Activated naive CD8-positive, alpha-beta T cell treated with anti-CD3 and anti-CD28 coated beads, Interleukin-2, amount 10 ng/mL, durations not matched to agents 7 days and 5 days (primary cell): ENCODE measurements at places on chromosomes 3 and 15. TPM values are rescaled to one million over a fixed set of nuclear protein-coding genes. Genes with fewer than 3 reads are reported as not detected.

DNA sequence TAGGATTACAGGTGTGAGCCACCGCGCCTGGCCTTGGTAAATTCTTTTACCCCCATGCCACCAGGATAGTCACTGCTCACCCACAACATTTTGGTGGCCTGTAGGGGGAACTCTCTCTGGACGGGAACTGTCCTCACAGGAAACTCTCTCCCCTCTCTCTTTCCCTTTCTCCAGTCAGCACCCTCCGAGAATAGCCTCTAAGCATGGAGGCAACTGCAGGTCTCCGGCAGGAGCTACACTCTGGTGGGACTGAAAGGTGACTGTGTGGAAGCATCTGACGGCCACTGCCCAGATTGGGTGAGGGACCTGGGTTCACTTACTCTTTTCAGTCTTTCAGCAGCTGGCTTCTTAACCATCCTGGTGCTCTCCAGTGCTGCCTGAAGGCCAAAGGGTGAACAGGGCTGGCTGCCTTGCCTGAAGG, 21.3 kb downstream of the TRANK1 start:
- peaks cover 8% of the 10 kb centered on the region for H3K4me1 ChIP-seq
- no peak for DNase-seq
- H3K27me3 ChIP-seq, result no peaks in the 10 kb centered on the region
- H3K36me3 ChIP-seq, result peaks cover 22% of the 10 kb centered on the region
- H3K4me3 ChIP-seq, result peak overlapping the region; percentile 53

DNA sequence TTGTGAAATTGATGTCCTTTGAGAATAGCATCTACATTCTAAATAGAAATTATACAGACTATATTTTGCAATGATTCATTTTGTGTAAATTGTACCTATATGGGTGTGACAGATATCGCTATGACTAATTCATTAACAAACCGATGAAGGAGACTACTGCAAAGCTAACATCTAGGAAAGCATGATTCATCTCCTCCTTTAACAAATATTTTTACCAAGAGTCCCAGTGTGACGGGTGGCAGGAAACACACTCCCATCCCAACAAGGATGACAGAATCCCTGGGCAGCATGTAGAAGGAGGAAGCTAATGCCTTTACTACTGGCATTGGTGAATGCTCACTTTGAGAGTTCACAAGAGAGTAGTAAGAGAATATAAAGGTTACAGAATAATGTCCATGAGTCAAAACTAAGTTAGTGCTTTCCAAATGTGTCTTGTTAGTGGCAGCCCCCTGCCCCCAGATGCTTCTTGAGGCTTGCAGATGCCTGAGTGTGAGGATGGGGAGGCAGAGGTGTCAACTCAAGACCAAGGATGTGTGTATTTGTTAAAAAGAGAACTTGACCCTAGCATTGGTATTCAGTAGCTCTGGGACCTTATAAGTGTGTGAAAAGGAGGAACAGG, 180.6 kb downstream of the FMN1 start:
- H3K27ac ChIP-seq, result no peak overlapping the region
- H3K36me3 ChIP-seq, result no peaks in the 10 kb centered on the region
- no peak for DNase-seq
- H3K4me3 ChIP-seq, result no peak overlapping the region

Gene TNNC1
- 3.0 TPM for total RNA-seq

DNA sequence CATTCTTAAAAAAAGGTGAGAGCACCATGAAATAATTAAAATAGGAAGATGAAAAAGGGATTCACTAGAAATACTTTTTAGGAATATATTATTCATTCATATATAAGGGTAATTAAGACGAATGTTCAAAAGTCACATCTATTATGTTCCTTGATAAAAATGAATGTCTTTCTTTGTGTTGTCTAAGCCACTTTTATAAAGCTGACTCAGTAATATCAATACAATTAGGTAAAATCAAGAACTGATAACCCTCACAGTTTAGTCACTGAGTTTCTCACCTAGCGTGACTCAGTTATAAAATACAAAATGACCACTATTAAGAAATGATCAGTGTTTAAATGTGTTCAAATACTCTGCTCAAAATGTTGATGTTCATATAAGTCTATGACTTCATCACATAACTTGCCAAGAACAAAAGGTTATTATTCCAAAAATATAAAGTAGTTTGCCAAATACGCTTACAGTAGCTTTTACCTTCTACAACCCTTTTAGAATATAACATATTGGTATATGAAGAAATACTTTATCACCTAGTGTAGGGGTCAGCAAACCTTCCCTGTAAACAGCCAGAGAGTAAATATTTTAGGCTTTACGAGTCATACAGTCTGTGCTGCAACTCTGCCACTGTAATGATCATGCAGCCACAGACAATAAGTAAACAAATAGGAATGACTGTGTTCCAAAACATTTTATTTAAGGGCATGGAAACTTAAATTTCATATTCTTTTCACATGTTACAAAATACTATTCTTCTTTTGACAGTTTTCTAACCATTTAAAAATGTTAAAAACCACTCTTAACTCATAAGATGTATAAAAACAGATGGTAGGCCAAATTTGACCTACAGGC, 369.8 kb downstream of the TBC1D5 start:
- H3K27ac ChIP-seq, result no peak overlapping the region
- peaks cover 3% of the 10 kb centered on the region for H3K4me1 ChIP-seq
- H3K36me3 ChIP-seq, result peaks cover 15% of the 10 kb centered on the region

Gene HRG
- total RNA-seq, result not detected

Gene RHOV
- not detected for total RNA-seq

GRCh38 chr3:49406571-49407565, 4.9 kb downstream of the RHOA start:
- peaks cover 29% of the 10 kb centered on the region for H3K4me1 ChIP-seq
- DNase-seq, result no peak
- no peaks in the 10 kb centered on the region for H3K27me3 ChIP-seq
- H3K4me3 ChIP-seq, result peak overlapping the region; percentile 47
- H3K27ac ChIP-seq, result peak overlapping the region; percentile 49

Gene MESP1
- 2.1 TPM for total RNA-seq

GRCh38 chr15:63156086-63156710, 1.1 kb downstream of the RPS27L start:
- DNase-seq, result no peak
- peaks cover 12% of the 10 kb centered on the region for H3K4me1 ChIP-seq
- H3K4me3 ChIP-seq, result peak overlapping the region; percentile 98
- peak overlapping the region; percentile 98 for H3K27ac ChIP-seq

DNA sequence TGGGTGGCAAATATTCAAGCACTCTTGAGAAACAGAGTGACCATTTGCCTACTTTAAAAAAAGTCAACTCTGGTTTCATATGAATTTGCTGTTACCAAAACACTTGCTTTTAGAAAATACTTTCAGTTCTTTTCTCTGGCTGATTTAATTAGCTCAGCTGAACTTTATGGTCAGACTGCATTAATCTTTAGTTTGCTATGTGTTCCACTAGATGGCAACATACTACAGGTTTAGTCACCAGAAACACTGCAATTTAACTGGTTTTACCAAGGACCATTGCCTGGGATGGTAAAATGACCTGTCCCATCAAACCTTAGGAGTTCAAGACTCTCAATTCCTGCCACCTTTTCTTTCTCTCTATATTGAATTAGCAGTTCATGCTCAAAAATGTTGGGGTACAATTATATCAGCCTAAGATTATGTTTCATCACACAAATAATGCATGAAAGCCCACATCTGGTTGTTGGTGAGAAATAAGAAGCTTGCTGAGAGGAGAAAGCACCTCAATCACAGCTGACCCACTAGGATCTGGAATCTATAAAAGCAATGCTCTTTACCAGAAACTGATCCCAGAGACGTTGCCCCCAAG, 14.2 kb downstream of the EIF4E3 start:
- no peaks in the 10 kb centered on the region for H3K27me3 ChIP-seq
- no peak overlapping the region for H3K4me3 ChIP-seq
- peaks cover 29% of the 10 kb centered on the region for H3K36me3 ChIP-seq
- no peak overlapping the region for H3K27ac ChIP-seq

GRCh38 chr15:70096215-70097062, 1.3 kb downstream of the TLE3 start:
- H3K4me1 ChIP-seq, result peaks cover 44% of the 10 kb centered on the region
- H3K27ac ChIP-seq, result peak overlapping the region; percentile 96
- peak overlapping the region; percentile 97 for H3K4me3 ChIP-seq
- H3K27me3 ChIP-seq, result peaks cover 3% of the 10 kb centered on the region
- H3K36me3 ChIP-seq, result peaks cover 28% of the 10 kb centered on the region
- DNase-seq, result peak; percentile 70

GRCh38 chr3:19931767-19932188, 2.2 kb downstream of the EFHB start:
- H3K4me1 ChIP-seq, result peaks cover 23% of the 10 kb centered on the region
- H3K4me3 ChIP-seq, result peak overlapping the region; percentile 17
- no peaks in the 10 kb centered on the region for H3K36me3 ChIP-seq
- DNase-seq, result no peak
- H3K27me3 ChIP-seq, result peaks cover 10% of the 10 kb centered on the region
- H3K27ac ChIP-seq, result no peak overlapping the region

GRCh38 chr15:77542491-77543001, 90.2 kb downstream of the LINGO1 start:
- peak overlapping the region; percentile 81 for H3K4me3 ChIP-seq
- H3K36me3 ChIP-seq, result no peaks in the 10 kb centered on the region
- H3K27me3 ChIP-seq, result peaks cover 18% of the 10 kb centered on the region
- DNase-seq, result no peak
- peaks cover 21% of the 10 kb centered on the region for H3K4me1 ChIP-seq

Gene DCLK3
- not detected for total RNA-seq

GRCh38 chr3:43001094-43001553, 22.0 kb downstream of the GASK1A start:
- no peak overlapping the region for H3K27ac ChIP-seq
- peaks cover 1% of the 10 kb centered on the region for H3K4me1 ChIP-seq
- H3K36me3 ChIP-seq, result no peaks in the 10 kb centered on the region
- H3K27me3 ChIP-seq, result no peaks in the 10 kb centered on the region
- H3K4me3 ChIP-seq, result no peak overlapping the region

DNA sequence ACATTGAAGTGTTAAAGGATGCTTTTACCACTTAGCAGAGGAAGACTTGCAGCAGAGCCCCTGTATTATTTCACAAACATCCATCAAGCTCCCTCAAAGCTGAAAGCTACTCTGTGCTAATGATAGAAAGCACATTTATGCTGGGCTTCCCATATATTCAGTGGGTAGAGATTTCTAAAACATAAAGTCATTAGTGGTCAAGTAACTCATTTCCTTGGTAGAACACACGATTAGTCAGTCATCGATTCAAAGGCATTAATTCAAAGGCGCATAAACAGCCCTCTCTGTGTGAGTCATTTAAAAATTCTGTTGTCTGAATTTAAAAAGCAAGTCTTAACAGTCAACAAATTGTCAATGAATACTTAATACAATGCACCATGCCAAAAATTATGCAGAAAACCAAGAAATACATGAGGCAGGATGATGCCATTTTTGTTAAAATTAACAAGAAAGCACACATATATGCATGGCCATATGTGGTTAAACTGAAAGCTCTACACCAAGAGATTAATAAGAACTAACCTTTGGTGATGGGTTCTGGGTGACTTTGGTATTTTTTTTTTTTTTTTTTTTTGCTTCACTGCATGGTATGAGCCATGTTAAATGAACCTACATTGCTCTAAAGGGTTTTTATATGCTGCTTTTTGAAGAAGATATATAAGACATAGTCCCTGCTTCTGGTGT, 61.7 kb downstream of the LDHAL6B start:
- H3K4me3 ChIP-seq, result no peak overlapping the region
- no peaks in the 10 kb centered on the region for H3K27me3 ChIP-seq
- no peak overlapping the region for H3K27ac ChIP-seq
- no peak for DNase-seq
- peaks cover 29% of the 10 kb centered on the region for H3K36me3 ChIP-seq
- peaks cover 30% of the 10 kb centered on the region for H3K4me1 ChIP-seq

Gene ARHGEF3
- 130 TPM for total RNA-seq

- H3K4me1 ChIP-seq, result peaks cover 3% of the 10 kb centered on the region
- no peak overlapping the region for H3K27ac ChIP-seq
- no peak overlapping the region for H3K4me3 ChIP-seq
- peaks cover 43% of the 10 kb centered on the region for H3K36me3 ChIP-seq
- no peak for DNase-seq
- no peaks in the 10 kb centered on the region for H3K27me3 ChIP-seq
Observed at GRCh38 chr15:22866079-22866478, 27.6 kb downstream of the NIPA2 start.

Gene GPR87
- total RNA-seq, result not detected

Gene GCNT3
- not detected for total RNA-seq

GRCh38 chr3:14548321-14548729, 8.2 kb upstream of the GRIP2 start:
- no peaks in the 10 kb centered on the region for H3K36me3 ChIP-seq
- DNase-seq, result peak; percentile 41
- H3K4me1 ChIP-seq, result no peaks in the 10 kb centered on the region
- H3K27me3 ChIP-seq, result peaks cover 21% of the 10 kb centered on the region
- H3K27ac ChIP-seq, result no peak overlapping the region

GRCh38 chr15:80572337-80572736, 122.8 kb upstream of the ABHD17C start:
- H3K27ac ChIP-seq, result no peak overlapping the region
- no peaks in the 10 kb centered on the region for H3K4me1 ChIP-seq
- H3K36me3 ChIP-seq, result no peaks in the 10 kb centered on the region
- no peak for DNase-seq
- peaks cover 7% of the 10 kb centered on the region for H3K27me3 ChIP-seq

- H3K27me3 ChIP-seq, result peaks cover 9% of the 10 kb centered on the region
- DNase-seq, result no peak
- H3K27ac ChIP-seq, result no peak overlapping the region
- H3K4me3 ChIP-seq, result no peak overlapping the region
- H3K4me1 ChIP-seq, result peaks cover 4% of the 10 kb centered on the region
- H3K36me3 ChIP-seq, result no peaks in the 10 kb centered on the region
Observed at GRCh38 chr3:16236856-16237393, 27.8 kb downstream of the DPH3 start.

DNA sequence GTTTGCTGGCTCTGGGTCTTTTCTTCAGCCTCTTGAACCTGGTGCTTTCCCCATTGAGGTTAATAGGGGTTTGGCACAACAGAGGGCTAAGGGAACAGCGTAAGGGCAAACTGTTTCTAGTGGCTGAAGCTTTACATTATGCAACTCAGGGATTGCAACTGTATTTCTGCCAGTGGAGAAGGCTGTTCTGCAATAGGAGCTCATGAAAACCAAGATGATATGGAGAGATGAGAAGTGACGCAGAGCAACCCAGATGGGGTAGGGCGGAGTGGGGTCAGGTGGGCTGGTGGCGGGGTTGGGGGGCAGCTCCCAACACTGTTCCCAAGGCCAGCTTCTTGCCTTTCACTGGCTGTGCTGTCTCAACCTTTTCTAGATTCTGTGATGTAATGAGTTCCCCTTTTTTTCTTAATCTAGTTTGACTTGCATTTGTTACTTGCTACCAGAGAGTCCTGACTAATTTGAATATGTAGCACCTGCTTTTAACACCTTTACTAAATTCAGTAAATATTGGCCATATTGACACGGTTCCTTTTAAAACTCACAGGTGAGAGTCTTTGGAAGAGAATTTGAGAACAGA, 7.2 kb downstream of the GXYLT2 start:
- no peaks in the 10 kb centered on the region for H3K36me3 ChIP-seq
- no peaks in the 10 kb centered on the region for H3K4me1 ChIP-seq
- no peak overlapping the region for H3K4me3 ChIP-seq
- DNase-seq, result no peak

Gene NME9
- 1.7 TPM for total RNA-seq

Gene POTEB3
- not detected for total RNA-seq

DNA sequence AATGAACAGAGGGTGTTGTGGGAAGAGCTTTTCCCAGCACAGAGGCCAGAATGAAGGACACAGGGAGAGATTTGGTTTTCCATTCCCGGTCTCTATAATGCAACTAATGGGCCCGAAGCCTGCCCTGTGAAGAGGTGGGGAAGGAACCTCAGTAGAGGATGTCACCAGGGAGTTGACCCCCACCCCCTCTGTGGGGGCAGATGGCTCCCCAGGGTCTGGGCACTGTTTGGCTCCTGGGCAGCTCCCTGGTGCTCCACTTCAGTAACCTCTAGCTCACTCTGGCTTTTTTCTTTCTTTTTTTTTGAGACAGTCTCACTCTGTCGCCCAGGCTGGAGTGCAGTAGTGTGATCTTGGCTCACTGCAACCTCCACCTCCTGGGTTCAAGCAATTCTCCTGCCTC, 109.1 kb upstream of the DLG1 start:
- H3K4me3 ChIP-seq, result no peak overlapping the region
- no peaks in the 10 kb centered on the region for H3K36me3 ChIP-seq
- H3K27ac ChIP-seq, result no peak overlapping the region
- peaks cover 7% of the 10 kb centered on the region for H3K27me3 ChIP-seq
